SJSA1 (cell line): ENCODE measurements at places on chromosomes 12 and 14. TPM values are rescaled to one million over a fixed set of nuclear protein-coding genes. Genes with fewer than 3 reads are reported as not detected.
A peak's percentile ranks its signal among the peaks of the same experiment; 100 is the strongest.

GRCh38 chr12:121800694-121801594, 2.9 kb upstream of the SETD1B start:
- DNase-seq = peak; percentile 78

- no peak for DNase-seq
Observed at GRCh38 chr12:118402251-118402650, 25.9 kb downstream of the SUDS3 start.

- DNase-seq = no peak
Observed at GRCh38 chr12:3271146-3271545, 194.0 kb downstream of the TSPAN9 start.

- DNase-seq = no peak
Observed at GRCh38 chr12:15130541-15130940, 90.7 kb downstream of the RERG start.

DNA sequence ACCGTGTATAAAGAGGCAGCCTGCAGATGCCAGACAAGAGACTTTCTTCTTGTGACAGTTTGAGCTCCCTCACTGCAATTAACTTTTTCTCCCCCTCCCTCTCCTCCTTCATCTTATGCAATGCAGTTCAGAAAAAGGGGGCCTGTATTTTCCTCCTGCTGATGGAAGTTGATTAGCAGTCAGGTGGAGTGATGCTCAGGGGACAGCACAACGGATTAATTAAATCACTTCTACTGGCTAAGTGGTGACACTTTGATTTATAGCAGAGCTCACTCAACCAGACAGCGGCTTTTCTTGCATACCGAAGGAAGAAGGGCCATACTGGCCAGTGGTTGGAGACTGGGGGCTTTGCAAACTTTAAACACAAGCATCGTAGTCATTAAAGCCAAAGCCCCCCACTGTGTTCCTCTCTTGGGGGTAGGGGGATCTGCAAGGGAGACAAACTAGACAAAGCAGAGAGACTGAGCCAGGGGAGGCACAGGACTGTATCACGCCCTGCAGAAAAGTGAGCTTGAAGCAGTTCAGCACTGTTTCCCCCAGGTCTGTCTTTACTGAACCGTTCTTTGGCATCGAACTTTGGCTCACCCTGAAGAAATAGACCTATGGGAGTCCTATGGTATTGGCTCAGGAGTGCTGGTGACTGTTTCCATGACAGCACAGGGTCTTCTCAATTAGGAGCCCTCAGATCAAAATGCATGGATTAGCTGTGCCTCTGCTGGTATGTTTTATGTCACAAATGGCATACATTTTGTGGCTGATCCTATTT, 47.7 kb downstream of the SPRING1 start:
- DNase-seq = no peak

GRCh38 chr12:52182384-52182783, 9.4 kb downstream of the KRT80 start:
- DNase-seq = no peak

RD3L gene
- not detected in 2 replicates for total RNA-seq

DNA sequence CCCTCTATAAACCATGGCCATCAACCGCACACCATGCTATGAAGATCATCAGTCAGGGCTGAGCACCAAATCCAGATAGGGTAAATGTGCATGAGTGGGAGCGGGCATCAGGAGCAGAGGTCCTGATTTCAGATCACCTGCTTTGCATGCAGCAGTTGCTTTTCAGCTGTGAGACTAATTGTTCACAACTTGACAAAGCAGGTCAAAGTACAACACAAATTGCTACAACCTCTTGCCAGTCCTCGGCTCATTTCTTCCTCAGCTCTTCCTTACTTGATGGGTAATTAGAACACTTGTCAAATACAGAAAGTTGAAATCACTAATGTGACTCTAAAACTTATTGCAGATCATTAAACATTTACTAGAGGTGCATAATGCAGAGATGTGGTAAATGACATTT, 171.6 kb downstream of the PPM1H start:
- no peak for DNase-seq

DNA sequence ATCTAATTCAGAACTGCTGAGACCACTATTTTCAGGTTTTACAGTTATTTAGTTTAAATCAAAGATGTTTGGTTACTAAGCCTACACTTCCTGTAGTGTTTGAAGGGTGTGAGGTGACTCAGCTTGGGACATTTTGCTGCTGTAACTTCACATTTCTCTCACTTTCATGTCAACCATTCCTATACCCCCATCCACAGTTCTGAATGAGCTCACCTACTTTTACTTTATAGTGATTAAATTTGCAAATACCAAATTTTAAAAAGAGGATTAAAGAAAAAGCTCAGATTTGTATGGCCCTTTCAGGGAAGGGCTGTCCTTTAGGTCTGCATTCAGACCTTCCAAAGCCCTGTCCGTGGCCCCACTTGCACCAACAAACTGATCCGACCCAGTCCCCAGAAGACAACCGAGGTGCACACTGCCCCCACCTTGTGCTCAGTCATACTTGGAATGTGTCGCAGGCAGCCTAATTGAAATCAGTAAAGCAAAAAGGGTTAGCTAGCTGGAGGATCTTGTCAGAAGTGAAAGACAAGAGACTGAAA, 174.4 kb downstream of the MON2 start:
- DNase-seq = peak; percentile 60

DNA sequence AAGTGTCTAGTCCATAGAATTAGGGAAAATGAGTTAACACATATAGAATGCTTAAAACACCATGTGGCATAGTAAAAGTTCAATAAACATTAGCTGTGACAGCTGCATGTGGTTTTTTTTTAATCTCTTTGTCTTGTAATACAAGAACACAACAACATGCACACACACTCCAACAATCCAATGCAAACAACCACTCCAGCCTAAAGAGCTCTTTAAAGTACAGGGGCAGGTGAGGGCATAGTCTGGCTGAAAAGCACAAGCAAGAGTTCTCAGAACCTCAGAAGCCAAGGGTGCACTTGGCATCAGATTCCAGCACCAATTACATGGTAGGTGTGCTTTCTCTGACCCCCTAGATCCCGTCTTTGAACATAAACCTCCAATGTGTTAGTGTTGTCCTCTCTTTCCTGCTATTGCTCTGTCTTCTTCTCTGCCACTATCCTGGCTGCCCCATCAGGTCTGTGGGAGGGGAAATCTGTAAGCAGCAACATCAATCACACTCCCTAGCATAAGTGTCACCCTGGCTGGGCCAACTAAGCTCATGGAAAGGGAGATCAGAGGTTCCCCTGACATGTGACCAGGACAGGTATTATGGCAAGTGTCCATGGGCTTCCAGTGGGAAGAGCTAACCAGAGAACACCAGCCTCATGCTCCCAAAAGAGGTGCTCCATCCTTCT, 91.0 kb downstream of the SLC8A3 start:
- no peak for DNase-seq

OAS2 gene
- total RNA-seq = 0.26 and 0.85 TPM in 2 replicates

CAPZA3 gene
- total RNA-seq = not detected in 2 replicates

- DNase-seq = no peak
Observed at GRCh38 chr12:114408471-114408885, 2.5 kb upstream of the TBX5 start.

DNA sequence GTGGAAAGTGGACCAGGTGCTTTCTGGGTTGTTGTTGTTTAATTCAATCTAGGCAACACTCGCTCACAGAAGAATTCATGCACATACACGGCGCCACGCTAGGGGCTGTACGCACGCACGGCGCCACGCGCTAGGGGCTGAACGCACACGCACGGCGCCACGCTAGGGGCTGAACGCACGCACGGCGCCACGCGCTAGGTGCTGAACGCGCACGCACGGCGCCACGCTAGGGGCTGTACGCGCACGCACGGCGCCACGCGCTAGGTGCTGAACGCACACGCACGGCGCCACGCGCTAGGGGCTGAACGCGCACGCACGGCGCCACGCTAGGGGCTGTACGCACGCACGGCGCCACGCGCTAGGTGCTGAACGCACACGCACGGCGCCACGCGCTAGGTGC, 54.3 kb downstream of the NINJ2 start:
- DNase-seq = no peak

C14orf93 gene
- total RNA-seq = 3.2 and 6.5 TPM in 2 replicates

GRCh38 chr12:59843260-59843843, 247.5 kb downstream of the SLC16A7 start:
- DNase-seq = no peak

GRCh38 chr12:44654646-44655639, 221.2 kb downstream of the NELL2 start:
- DNase-seq = no peak

FOXG1 gene
- not detected in 2 replicates for total RNA-seq

DNA sequence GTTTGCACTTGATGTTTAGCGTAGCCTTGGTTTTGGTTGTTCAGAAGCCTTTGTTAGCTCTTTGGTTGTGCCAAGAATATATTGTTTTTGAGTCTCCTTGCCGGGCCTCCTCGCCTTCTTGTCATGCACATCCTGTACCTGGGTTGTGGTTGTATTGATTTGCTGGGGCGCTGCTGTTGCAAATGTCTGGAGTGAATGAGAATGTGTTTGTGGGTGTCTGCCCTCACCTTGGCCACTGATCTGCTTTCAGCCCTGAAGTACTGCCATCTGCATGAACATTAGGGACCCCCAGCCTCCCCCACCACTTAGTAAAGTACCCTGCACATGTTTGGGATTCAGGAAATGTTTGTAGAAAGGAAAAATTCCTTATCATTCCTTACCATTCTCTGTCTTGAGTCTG, 16.5 kb downstream of the PRKCH start:
- no peak for DNase-seq

PA2G4 gene
- 204 and 249 TPM in 2 replicates for total RNA-seq

- no peak for DNase-seq
Observed at GRCh38 chr12:47754881-47755280, 3.8 kb downstream of the RAPGEF3 start.

DNA sequence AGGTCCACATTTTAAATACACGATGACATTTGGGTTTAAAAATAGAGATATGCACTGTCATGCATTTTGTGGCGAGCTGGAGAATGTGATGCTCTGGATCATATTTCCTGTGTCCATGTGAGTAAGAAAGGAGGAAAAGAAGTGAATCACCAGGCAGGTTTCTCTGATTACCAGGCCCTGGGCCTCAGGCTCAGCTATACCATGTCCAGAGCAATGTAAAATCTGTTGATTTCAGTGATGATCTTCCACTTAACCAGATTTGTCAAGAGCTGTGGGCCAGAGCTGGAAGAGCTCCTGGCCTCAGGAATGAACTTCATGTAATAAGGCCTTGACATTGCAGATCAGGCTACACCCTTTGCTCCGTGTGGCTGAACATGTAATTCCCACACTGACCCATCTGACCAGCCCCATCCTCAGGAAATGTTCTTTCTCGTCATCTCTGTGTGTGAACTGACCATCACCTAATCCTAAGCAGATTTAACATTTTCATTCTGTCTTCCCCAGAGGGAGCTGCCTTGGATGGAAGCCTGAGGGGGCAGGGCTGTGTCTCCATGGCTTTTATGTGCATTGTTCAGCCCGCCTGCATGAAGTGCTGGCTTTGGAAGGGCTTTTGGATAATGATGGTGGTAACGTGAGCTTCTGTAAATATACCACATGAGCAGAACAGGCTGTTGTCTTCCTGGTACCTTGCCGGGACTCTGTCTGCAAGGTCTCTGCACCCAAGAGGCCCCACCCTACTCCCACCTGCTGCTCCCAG, 54.5 kb downstream of the CRACR2A start:
- no peak for DNase-seq

ACOT6 gene
- not detected in 2 replicates for total RNA-seq

GRCh38 chr14:94893411-94894160, 123.7 kb upstream of the GSC start:
- no peak for DNase-seq

DNA sequence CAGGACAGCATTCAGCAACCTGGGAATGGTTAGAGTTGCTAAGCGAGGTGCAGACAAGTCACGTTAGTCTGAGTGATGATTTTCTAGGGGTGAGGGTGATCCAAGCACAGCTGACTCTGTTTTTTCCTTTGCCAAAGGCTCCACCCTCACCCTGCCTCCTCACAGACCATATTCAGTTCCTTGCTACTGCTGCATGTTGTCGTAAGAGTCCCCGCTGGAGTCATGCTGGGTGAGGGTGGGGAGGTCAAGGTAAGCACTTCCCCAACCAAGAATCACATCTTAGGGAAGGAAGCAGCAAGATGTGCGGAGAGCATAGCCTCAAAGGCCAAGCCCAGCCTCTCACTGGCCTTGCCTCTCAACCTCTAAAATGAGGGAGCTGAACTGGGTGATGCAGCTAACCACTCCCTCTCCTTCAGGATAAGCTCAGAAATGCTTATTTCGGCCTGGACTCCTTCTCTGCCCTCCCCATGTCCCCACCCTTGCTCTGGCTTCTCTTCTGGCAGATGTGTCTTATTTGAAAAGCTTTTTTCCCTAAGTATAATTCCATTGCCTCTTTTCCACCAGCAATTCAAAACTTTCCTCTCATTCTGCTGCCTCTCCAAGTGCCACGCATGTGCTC, 66.9 kb upstream of the ACTN1 start:
- no peak for DNase-seq

- no peak for DNase-seq
Observed at GRCh38 chr14:94906991-94907587, 137.2 kb upstream of the GSC start.

DNA sequence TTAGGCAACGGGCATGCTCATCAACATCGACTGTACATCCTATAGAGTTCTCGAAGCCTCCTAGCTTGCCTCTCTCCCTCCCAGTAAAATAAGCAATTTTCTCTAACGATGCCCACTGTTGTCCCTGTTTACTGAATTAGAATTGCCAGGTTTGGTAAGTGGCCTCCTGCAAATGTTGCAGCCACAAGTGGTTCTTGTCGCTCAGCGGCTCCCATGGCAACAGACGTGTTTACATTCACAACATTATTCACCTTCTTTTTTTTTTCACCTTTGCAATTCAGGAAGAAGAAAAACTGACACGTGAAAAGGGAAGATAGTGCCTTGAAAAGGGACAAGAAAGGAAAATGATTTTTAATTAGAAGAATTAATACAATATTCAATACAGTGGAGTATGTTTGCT, 100.9 kb upstream of the PKP2 start:
- no peak for DNase-seq

DNA sequence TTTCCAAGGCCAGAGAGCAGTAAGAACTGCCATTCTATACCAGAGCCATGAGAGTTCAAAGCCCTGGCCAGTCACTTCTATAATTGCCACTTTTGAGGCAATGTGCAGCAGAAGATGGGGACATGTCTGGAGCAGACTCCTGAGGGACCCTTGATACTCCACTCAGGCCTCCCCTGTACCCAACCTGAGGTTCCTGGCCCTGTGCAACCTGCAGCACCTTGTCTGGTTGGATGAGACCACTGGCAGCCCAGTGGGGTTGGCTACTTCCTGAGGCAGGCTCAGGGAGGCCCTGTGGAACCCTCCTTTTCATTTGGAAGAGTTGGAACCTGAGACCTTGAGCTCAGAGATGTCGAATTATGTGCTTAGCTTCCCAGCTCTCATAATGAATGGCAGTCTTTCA, 54.4 kb downstream of the GALNT16 start:
- no peak for DNase-seq
